Cortex of kidney (tissue), 1 donor: ENCODE measurements at places on chromosomes 5 and 9.

DNA sequence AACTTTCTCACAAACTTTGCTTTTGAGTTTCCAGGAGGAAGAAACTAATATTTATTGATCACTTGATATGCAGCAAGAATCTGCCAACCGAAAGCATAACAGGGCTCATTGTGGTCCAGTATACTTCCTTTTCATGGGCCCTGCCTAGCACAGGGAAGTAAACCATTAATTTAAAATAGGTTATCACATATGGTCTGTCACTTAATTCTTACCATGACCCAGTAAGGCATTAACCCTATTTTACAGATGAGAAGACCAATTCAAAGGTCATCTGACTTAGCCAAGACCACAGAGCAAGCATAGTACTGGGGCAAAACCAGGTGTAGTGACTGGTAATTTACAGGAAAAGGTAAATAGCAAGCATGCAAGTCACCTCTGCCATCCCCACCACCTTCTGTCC is 336.9 kb upstream of the DMAC1 start:
- DNase-seq = no peak

- no peak for DNase-seq
Measured at GRCh38 chr5:28548856-28549255, 1510.5 kb upstream of the CDH9 start.

DNA sequence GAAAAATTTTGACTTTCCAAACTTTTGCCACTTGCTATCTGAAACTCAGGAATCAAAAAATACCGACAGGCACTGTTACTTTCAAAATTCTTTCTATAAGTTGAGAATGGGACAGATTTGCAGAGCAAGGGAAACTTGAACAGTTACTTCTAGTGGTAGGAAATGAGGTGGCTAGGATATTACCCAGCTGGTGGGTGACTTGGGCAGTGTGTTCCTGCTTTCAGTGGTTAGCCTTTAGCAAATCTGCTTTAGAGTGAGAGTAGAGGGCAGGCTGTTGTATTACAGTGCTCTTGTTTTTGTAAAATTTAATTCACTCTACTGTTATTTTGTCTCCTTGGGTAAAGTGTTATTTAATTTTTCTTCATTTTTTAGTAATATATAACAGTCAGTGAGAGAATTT is 40.2 kb upstream of the ROPN1L start:
- no peak for DNase-seq

GRCh38 chr9:116942593-116943061 is 255.5 kb downstream of the TRIM32 start:
- no peak for DNase-seq

GRCh38 chr9:27090711-27091110 is 18.3 kb upstream of the TEK start:
- DNase-seq = no peak

DNA sequence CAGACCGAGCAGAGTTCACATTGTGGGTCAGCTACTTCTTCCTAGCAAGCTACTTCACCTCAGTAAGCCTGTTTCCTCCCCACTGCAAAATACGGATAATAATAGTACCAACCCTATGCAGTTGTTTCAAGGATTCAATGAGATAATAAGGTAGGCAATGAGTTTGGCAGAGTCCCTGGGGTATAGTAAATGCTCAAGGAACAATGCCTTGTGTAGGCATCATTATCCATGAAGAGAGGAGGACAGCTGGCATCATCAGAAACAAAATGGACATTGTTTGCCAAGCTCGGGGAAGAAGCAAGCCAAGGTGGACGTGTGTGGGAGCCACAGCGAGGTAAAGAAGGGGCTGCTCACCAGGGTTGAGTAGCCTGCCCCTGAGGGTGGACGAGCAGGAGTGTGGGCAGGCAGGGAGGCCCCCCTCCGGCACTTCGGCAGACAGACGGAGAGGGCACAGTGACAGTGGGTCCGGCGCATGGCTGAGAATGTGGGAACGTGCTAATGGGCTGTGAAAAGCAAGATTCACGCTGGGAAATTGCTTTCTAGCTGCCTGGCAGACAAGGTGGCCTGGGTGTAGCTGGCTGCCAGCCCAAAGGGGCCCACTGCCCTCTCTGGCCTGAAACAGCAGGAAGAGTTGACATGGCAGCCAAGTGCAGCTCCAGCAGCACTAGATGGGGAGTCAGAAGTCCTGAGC is 10.1 kb downstream of the CAMK2A start:
- DNase-seq = no peak

DNA sequence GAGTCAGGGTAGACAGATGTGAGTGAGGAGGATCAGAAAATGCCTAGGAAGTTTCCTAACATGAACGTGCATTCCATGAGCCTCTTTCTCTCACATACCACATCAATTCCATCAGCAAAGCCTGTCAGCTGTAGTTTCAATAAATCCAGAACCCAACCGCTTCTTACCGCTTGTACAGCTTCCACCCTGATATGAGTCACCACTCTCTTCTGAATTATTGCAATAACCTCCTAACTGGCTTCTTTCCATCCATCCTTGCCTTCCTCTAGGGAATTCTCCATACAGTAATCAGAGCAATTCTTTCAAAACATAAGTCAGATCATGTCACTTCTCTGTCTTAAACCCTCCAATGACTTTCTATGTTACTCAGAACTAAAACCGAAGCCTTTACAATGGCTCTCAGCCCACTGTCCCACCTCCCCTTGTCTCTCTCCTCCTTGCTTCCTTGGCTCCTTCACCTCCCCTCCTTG is 8.1 kb upstream of the RAD23B start:
- no peak for DNase-seq

DNA sequence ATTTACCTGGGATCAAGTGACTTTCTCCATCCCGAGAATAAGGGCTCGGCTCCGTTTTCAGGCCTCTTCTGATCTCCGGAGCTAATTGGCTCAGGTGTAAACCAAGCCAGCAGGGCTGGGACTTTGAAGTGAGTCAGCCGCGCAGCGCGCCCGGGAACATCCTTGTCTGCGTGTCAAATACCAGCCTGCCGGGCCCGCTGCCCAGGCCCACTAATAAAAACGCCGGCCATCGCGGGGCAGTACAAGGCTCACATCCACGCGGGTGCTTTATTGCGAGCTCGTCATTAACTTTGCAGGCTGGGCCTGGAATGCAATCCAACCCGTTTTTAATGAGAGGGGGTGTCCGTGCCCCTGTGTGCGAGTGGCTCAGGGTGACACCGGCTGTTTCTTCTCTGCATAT is 416.8 kb downstream of the IRX2 start:
- no peak for DNase-seq

DNA sequence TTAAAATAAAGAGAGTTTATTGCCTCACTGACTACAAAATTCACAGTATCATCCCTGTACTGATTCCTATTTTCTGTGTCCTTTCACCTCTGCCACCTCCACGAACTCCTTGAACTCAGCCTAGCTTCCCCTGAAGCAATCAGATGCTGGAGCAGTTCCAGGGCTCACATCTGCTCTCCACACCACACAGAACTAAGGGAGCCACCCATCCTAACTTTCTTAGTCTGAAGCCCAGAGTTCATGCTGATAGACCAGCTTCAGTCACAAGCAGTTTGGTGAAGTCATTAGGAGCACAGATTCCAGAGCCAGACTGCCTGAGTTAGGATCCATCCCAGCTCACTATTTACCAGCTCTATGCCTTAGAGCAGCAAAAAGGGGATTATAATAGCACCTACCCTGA is 15.6 kb upstream of the EPB41L4A start:
- DNase-seq = no peak

GRCh38 chr9:20838218-20838617 is 154.2 kb downstream of the FOCAD start:
- DNase-seq = no peak

DNA sequence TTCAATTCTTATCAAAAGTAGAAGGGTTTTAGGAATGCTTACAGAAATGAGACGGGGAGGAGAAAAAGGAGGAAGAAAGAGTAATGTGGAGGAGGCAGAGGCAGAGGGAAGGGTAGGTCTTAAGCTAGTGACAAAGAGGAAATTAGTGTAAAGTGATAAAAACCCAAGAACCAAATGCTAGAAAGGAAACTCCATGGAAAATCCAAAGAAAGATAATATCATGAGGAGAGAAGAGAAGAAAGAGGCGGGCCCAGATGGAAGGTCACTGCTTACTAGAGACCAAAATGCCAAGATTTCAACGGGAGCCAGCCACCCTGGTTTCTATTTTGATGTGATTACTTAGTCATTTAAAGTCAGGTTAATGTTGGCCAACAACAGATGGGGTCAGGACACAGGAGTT is 68.6 kb upstream of the IL12B start:
- DNase-seq = no peak

DNA sequence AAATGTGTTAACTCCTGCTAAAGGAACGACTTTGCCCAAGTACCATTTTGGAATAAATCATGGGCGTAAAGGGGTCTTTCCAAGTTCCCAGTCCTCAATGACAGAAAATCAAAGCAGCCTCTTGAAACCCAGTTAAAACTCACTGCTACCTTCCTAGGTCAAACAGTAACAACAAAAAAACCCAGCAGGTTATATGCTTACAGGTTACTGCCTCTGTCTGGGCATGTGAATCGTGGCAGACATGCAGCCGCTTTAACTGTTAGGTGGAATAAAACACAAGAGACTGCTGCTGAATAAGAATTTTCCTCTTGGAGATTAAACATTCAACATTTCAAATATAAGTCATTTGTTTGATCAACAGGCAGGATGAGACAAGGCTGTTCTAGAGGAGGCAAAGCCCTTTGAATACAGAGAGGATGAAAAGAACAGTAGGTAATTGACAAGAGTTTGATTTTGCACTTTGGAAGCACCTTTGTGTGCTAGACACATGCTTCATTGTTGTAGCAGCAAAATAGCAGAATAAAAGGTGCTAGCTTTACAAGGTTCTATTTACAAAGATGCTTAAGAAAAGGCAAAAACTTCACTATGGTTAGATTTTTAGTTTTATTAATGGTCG is 319.4 kb downstream of the NDUFS4 start:
- no peak for DNase-seq

- no peak for DNase-seq
Measured at GRCh38 chr9:138082918-138083636, 205.5 kb downstream of the CACNA1B start.

- DNase-seq = no peak
Measured at GRCh38 chr5:179267671-179268083, 77.6 kb downstream of the ADAMTS2 start.

DNA sequence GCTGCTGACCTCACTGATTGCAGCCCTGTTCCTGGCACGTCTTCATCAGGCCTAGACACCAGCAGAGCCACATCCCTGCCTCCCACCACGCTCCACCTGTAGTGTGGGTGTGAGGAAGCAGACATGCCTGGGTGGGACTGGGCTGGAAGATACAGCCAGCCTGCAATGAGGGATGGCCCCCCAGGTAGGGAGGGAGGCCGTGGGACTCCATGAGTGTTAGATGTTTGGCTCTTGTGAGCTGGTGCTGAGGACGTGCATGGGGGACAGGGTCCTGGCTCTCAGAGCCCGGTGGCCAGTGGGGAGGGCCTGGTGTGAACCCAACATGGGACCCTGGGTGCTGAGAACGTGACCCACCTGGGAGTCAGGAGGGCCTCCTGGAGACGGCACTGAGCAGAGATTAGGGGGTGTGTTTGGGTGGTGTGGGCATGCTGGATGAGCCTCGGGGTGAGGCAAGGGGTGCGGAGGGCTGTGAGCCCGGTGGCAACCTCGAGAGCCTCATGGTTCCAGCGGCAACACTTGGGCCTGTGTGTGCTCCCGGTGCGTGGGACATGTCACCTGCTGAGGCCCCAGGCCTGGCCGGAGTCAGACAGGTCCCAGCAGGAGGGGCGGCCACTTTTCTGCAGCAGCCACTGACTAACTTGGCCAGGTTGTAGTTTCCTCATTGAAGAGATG is 87.6 kb downstream of the PHF2 start:
- no peak for DNase-seq

GRCh38 chr9:90909225-90909624 is 107.6 kb downstream of the SYK start:
- DNase-seq = no peak

DNA sequence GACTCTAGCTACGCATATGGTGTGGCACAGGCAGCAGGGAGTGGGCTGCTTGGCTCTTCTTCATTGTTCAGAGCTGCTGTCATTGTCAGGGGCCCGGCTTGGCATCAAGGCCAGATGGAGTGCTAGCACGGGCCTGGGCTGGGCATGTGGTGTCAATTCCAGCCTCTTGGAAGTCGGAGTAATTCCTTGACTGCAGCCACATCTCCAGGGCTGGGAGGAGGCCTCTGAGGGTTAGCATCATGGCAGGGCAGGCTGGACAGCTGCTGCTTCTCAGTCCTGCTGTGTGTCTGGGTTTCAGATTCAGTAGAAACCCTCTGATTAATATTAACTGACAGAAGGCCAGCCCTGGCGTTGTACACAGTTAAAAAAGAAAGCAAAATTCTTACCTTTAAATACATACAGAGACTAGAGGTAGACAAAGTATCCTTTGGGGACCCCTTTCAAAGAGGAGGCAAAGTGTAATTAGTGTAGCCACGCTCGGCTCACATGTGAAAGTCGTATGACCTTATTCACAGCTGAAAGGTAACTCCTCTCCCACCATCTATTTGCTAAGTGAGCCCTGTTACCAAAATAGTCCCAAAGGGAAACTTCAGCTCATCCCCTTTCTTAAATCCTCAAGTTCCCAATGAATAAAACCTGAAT is 126.4 kb downstream of the DOCK2 start:
- DNase-seq = no peak

GRCh38 chr9:84793251-84793650 is 123.7 kb downstream of the NTRK2 start:
- no peak for DNase-seq

- no peak for DNase-seq
Measured at GRCh38 chr9:34380034-34380510, 3.4 kb upstream of the MYORG start.

GRCh38 chr5:41246376-41246775 is 33.0 kb upstream of the C6 start:
- no peak for DNase-seq

DNA sequence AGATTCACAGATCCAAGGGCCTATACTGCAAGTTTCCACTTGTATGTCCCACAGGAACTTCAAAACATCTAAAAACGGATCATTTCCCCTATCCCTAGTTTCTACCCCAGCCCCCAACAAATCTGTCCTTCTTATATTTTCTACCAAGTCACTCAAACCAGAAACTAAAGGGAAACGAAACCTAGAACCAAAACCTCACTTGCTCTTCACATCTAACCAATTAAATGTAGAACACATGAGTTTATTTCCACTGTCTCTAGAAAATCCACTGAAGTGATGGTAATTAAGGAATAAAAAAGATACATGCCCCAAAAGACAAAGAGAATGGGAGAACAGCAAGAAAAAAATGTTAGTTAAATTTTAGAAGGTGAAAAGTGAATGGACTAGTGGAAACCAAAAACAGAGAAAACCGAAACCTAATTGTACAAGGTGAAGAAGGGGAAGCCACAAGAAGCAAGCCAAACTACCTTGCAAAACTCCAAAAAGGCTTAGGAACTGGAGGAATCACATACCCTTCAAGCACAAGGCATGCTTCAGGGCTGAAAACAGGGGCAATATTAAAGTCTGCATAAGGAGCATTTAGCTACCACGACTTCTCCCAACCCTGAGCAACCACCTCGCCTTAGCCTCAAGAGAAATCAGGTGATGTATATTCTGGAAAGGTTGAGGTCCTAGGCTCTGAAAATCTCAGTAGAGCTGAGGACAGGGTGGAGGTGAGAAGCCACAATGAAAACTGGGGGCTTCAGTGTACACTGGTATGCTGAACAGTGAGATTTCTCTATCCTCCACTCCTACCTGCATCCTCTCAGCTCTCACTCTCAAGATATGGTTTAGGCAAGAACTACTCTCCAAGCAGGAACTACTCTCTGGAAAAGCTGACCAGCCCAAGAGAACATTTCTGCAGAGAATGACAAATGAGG is 11.1 kb downstream of the SMU1 start:
- DNase-seq = no peak

- no peak for DNase-seq
Measured at GRCh38 chr5:41875121-41875520, 4.9 kb upstream of the OXCT1 start.

GRCh38 chr5:60803712-60804111 is 40.4 kb downstream of the ELOVL7 start:
- DNase-seq = no peak

GRCh38 chr9:113934829-113935676 is 58.9 kb downstream of the ZNF618 start:
- no peak for DNase-seq
